NCI-H82 (cell line): ENCODE measurements at places on chromosomes 13 and 19.

GRCh38 chr19:16073988-16074387 is 2.3 kb upstream of the TPM4 start:
- no peak for DNase-seq

- DNase-seq, result no peak
Observed at GRCh38 chr13:113794086-113794485, 35.1 kb downstream of the TMEM255B start.

DNA sequence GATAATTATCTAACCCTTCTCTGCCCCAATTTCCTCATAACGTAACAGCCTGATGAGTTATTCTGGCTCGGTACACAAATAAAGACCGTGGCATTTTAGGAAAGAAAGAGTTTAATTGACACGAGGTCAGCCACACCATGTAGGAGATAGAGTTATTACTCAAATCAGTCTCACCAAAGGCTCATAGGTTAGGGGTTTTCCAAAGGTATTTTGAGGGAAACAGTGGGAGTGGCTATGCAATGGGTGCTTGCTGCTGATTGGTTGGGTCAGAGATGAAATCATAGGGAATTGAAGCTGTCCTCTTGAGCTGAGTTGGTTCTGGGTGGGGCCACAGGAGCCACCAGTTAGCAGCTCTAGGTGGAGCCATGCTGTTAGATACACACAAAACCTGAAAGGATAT is 137.5 kb downstream of the FREM2 start:
- peak; percentile 18 for DNase-seq

DNA sequence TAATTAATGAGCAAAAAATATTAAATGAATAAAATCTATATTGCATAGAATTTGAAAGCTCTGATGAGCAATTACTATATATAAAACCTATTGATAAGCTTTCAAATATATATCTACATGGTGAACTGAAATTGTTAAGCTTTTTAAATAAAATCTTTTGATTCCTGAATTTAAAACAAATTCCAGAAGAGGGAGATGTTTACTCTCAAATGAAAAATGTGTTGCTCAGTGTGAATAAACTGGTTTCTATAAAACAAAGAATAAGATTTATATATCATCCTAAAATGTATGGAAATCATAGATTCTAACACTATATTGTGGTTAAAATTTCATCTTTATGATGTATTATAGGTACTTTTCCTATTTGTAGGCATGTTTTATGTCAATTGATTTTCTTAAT is 171.5 kb upstream of the SLITRK6 start:
- no peak for DNase-seq

DNA sequence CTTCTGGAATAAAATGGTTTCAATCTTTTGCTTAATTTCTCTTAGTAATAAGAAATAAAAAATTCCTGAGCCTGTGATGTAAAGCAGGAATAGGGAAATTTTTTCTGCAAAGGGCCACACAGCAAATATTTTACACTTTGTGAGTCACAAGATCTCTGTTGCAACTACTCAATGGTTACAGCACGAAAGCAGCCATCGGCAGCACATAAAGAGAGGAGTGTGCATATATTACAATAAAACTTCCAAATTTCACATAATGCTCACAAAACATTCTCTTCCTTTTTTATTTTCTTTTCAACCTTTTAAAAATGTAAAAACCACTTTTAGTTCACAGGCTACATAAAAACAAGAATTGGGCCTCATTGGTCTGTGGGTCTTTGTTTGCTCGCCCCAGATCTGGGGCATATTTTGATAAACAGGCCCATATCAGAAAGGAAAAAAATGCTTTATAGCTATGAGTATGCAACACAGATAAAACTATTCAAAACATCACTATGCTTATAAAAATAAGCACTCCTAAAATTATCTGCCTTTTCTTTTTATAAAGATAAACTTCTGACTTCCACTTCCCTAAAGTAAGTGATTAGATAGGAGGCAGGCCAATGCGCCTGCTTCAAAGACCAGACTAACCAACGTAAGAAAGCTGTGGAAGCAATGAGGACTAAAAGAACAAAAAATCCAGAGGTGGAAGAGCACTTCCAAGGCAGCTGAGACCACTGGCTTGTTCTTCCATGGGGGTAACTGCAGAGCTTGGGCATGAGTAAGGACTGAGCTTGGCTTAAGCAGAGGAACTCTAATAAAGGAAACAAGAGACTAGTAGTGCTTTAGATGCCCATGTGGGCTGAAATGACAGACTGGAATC is 26.5 kb downstream of the MYCBP2 start:
- no peak for DNase-seq

DNA sequence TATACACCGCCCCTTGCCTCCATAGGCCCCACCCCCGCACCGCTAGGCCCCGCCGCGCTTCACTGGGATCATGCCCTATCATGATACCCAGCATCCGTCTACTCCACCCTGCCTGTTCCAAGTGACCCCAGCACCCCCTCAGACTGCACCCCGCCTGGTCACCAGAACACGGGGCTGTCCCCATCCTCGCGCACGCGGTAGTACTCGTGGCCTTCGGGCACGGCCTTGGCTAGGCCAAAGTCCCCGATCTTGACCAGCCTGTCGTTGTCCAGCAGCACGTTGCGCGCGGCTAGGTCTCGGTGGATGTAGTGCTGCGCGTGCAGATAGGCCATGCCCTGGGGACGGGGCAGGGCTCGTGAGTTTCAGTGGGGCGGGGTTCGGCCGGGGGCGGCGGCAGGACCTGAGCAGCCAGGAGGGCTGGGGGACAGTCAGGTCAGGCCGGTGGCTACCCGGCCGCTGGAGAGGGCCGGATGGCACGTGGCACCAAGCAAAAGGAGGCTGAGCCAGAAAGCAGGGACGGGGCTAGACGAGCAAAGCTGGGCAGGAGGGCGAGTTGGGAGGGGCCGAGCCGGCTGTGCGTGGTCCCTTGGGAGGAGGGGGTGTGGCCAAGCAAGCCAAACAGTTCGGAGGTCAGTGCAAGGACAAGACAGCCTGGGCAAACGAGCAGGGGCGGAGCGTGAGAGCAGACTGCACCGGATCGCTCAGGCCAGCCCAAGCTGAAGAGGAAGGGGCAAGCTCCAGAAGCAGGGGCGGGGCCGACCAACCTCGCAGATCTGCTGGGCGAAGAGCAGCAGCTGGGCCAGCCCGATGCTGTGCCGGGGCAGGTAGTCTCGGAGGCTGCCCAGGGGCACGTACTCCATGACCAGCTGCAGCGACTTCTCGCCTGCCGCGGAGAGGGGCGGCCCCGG is 13.6 kb upstream of the ICAM3 start:
- peak; percentile 97 for DNase-seq

DNA sequence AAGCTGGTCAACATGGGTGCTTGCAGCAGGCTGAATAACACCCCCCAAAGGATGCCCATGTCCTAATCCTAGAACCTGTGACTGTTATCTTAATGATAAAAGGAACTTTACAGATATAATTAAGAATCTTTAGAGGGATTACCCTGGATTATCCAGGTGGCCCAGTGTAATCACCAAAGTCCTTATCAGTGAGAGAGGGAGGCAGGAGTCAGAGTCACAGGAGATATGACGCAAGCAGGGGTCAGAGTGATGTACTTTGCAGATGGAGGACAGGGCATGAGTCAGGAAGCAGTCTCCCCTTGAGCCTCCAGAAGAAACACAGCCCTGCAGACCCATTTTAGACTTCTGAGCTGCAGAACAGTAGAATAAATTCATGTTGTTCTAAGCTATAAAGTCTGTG is 9.8 kb downstream of the ZNF606 start:
- DNase-seq, result peak; percentile 47

DNA sequence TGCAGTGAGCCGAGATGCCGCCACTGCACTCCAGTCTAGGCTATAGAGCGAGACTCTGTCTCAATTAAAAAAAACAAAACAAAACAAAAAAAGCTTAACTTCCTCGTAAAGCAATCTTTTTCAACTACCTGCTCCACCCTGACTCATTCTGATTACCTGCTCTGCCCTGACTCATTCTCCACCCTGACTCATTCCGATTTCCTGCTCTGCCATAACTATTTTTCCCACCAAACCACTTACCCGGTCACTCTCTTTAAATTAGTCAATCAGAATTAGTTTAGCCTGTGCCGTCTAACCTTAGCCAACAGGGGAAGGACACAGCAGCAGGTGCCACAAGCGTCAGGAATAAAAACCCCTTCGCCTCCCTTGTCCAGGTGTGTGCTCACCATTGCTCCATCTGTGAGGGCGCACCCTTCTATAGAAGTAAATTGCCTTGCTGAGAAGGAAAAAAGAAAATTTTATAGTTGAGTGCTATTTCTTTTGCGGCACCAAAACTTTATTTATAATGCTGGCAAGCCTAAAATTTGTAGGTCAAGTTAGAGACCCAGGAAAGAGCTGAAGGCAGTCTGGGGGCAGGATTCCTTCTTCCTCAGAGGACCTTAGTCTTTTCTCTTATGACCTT is 1.7 kb upstream of the IFT88 start:
- no peak for DNase-seq

DNA sequence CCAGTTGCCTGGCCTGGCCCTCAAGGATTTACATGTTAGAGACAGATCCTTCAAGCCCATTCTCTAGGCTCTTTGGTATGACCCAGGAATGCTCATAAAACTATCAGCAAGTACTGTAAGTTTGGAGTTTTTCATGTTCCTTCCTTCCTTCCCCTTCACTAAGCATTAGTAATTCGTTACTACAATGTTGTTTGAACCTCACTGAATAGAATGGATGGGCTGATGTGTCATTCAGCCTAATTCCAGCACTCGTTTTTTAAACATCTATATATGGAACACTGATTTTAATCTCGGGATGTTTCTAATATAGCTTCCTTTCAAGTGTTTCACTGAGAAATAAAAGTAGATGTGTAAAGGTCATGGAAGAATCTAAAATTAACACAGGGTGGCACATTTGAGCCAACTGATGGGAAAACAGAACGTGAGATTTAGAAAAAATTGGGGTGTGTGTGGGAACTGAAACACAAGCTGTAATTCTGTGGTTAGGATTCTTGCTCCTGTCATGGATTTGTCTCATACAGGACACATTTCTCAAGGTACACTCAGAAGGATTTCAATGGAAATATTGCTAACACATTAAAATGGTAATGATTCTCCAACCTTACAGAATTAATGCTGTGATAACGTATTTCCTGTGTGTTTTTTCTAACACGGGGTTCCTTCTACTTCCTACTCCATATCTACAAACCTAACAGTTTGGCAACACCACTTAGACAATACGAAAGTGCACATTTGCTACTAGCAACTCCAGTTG is 93.4 kb downstream of the FLT1 start:
- no peak for DNase-seq

GRCh38 chr19:33406521-33407139 is 33.1 kb downstream of the CEBPG start:
- DNase-seq, result peak; percentile 80

DNA sequence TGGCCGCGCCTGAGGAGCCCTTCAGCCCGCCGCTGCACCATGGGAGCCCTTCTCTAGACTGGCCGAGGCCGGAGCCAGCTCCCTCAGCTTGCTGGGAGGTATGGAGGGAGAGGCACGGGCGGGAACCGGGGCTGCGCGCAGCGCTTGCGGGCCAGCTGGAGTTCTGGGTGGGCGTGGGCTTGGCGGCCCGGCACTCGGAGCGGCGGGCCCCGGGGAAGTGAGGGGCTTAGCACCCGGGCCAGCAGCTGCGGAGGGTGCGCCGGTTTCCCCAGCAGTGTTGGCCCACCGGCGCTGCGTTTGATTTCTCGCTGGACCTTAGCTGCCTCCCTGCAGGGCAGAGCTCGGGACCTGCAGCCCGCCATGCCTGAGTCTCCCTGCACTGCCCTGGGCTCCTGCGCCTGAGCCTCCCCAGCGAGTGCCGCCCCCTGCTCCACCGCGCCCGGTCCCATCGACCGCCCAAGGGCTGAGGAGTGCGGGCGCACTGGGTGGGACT is 1890.0 kb upstream of the PCDH20 start:
- DNase-seq, result no peak

DNA sequence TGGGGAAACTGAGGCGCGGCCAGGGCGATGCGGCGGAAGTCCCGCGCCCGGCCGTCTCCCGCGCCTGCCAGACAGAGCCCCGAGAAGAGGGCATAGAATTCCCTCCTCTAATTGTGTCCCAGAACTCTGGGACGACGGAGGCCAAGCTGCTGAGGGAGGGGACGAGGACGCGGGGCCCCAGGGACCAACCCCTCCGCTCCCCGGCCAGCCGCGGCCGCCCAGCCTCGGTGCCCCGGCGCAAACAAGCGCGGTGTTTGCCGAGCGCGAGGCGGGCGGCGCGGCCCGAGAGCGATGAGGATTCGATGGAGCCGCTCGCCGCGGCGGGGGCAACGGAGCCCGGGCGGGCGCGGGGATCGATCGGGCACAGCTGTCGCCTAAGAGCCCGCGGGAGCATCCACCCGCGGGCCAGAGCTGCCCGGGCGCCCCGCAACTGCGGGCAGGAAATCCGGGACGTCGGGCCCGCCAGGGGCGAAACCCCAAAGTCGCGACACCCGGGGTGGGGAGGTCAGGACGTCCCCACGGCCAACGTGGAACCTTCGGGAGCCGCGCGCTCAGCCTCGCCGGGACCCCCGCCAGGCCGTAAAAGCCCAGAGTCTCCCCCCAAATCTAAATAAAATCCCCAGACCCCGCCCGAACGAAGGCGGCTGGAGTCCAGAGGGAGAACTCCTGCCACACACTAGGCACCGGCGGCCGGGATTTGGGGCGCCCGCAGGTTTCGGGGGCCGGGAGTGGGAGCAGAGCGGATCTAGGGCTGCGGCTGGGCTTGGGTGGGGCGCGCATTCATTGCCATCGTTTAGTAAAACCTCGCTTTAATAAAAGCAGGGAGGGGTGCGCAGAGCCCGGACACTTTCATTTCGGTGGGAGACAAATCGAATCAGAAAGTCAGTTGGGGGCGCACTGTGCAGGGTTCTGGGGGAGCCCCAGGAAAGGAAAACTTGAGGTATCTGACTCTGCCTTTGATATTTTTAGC is 3.6 kb upstream of the ONECUT3 start:
- no peak for DNase-seq

GRCh38 chr19:48926909-48927308 is 6.6 kb upstream of the DHDH start:
- no peak for DNase-seq
